ENCODE measurements at places on chromosomes 1 and 21.

GRCh38 chr1:231940701-231941100 is 314.1 kb downstream of the DISC1 start:
- DNase-seq: no peak

GRCh38 chr1:154729031-154729442 is 121.1 kb upstream of the ADAR start:
- DNase-seq: peak; percentile 43

DNA sequence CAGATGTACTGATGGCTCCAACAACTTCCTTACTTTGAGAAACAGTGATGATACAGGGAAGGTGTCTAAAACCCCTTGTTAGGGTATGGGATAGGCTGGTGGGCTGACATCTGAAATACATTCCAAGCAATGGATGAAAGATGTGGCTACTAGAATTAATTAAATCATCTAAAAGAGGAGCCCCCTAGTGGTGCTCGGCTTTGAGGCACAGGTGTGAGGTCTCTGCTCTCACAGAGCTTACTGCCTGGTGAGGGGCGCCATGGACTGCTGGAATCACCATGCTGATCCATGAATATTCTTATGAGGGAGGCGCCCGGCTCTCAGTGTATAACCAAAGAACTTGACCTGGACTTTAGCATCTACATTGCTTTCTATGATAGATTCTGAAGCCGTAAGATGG is 48.5 kb downstream of the GNG4 start:
- DNase-seq: no peak

- DNase-seq: peak; percentile 9
These were observed 83.9 kb upstream of the NBPF4 start for GRCh38 chr1:108327534-108328466.

DNA sequence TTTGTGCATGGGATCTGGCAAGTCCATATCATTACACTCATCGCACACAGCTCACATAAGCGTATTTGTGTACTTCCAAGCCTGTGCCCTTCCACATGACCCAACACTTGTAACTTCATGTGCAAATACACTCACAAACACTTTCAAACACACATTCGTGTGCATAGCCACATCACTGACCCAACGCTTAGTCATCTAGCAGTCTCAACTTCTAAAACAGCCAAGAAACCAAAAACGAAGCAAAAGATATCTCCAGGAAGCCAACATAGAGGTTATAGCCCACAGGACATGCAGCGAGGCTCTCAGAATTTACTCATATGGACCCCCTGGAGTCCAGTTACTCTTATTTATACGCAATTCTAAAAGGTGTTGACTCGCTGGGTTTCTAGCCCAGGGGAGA is 10.9 kb upstream of the GOLT1A start:
- DNase-seq: no peak

Data from MV-4-11 (cell line).